ENCODE measurements at places on chromosomes 16 and 17.

DNA sequence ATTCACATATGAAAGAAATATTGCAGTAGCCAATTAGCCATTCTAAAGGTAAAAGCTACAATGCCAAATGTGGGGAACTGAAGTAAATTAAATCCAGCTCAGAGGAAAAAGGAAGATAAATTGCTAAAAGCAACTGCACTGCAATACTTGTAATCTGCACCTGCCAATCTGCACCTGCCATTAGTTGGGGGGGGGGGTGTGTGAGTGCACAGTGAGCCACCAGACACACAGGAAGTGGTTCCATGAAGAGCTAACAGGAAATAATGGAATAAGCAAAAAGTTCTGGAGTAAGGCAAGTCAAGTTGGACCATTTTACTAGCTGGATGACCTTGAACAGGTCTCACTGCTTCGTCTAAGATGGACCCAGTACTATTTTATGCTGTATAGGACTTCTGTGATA, 191.8 kb downstream of the PARN start:
- DNase-seq = no peak

DNA sequence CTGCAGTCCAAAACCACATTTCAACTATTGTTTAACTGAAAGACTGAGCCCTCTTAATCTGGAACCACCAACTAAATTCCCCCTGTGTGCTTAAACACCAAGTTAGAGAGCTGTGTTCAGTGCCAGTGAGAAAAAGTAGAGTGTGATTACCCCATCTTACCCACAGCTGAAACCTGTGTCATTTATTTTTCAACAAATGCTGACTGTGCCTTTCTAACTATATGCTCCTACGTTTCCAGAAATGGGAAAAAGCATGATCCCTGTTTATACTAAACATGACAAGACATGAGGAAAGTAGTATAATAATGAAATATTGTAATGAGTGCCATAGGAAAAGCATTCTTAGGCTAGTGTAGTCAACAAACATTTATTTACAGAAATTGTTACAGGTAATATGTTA, 7.4 kb upstream of the TOX3 start:
- no peak for DNase-seq

GRCh38 chr17:2184993-2185931, 118.3 kb downstream of the SMG6 start:
- no peak for DNase-seq

DNA sequence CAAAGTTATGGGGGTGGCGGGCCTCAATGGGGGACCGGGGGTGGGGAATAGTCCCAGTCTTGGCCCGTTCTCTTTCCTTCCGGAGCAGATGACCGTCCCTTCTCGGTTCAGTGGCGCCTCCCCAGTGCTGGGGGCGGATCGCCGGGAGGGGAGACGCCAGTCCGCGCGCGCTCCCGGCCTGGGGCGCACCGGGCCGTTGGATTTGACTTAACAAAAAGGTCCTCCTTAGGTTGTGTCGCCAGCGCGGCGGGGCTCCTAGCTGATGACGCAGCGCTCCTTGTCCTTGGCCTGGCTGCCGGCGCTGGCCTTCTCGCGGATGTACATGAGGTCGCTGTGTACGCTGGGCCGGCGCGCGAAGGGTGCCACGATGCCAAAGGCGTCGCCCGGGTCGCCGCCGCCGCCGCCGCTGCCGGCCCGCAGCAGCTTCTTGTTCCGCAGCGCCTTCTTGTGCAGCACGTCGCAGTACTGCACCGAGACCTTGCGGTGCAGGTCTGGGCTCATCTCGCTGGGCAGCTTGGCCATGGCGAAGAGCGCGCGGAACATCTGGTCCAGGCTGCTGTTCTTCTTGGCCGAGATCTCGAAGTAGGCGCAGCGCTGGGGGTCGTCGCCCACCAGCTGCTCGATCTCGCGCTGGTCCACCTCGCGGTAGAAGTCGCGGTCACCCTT, 1.2 kb downstream of the RASD1 start:
- peak; percentile 31 for DNase-seq

DNA sequence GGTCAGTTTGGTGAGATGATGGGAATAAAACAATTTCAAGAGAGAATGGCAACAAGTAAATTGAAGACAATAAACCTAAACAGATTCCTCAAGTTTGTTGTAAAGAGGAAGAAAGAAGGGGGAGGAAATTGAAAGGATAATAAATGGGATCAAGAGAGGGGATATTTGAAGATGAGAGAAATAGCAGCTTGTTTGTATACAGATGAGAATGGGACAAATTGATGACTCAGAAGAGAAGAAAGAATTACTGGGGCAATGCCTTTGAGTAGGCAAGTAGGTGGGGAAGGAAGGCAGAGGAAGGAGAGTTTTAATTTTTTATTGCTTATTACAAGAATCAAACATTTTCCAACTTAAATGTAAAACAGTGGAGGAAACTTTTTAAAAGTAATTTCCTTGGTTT, 98.3 kb downstream of the CHD9 start:
- DNase-seq = no peak

DNA sequence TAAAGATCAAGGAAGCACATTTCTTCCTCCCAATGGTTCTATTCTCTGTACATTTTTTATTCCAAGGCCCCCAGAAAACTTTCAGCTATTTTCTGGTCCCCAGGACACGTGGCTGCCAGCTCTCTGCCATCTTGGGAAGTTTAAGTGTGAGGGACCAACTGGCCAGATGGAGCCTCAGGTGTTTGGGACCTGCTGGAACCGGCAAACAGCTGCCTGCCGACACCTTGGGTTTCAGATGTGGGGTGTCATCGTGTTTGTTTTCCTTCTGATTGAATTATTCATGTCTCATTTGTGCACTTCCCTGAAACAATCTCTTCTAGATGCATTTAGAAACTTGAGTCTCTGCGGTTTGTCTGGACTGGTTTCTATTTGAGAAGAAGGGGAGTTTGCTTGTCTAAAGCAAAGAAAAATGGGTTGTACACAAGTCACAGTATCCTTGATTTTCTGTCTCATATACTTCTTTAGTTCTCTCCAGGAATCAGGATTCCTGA, 386.5 kb downstream of the SLC39A11 start:
- DNase-seq = no peak

DNA sequence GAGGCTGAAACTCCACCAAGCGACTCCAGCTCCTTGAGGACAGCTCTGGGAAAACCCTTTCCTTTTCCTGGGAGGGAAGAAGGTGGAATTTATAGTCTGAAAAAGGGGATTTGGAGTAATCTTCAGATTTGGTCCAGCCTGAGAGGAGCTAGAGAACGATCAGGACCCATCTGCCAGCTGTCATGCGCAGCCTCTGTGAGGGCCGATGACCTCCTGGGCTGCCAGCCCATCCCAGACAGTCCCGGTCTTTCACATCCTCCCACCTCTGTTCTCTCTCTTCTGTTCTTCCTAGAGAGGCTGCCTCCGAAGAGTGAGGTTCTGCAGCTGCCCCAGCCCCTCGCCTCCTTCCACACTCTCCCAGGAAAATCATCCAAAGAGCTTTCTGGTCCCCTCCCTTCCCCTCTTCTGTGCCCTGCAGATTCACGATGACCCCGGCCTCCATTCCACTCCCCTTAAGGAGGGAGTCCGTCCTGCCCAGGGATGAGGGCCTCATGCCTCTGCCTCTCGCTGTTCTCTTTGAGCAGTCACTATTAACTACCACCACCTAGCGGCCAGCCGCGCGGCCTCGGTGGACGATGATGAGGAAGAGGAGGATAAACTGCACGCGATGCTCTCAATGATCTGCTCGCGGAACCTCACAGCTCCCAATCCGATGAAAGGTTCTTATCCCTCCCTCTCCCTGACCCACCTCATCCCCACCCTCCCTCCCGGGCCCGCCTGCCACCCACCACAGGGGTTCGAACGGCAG, 29.6 kb downstream of the SGSM2 start:
- peak; percentile 41 for DNase-seq

DNA sequence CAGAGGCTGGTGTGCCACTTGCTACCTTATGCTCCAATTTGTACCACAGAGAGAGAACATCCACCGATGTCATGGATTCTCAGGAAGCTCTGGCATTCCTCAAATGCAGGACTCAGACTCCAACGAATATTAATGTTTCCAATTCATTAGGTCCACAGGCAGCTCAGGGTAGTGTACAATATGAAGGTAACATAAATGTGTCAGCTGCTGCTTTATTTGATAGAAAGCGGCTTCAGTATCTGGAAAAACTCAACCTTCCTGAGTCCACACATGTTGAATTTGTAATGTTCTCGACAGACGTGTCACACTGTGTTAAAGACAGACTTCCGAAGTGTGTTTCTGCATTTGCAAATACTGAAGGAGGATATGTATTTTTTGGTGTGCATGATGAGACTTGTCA, 16.1 kb downstream of the SLFN5 start:
- DNase-seq = no peak

- DNase-seq = no peak
Measured at GRCh38 chr17:4600563-4600962, 16.2 kb downstream of the SMTNL2 start.

DNA sequence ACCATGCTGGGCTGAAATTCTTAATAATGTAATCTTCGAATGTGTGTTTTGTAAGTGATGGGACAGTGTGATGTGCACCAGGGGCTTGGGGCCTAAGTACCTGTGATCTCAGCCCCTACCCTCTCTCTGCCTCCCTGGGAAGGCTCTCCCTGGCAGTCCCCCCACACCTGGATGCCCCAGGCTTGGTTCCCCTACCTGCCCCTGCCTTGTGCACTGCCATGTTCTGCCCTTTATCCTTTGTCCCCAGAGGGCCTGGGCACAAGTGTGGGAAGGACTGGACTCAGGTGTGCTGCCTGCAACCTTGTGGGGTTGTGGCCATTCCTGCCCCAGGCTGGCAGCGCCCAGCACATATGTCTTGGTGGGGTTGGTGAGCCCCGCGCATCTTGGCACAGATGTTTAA, 55.4 kb upstream of the CREBBP start:
- DNase-seq = no peak

- DNase-seq = peak; percentile 50
Measured at GRCh38 chr17:77790143-77790829, 168.2 kb upstream of the TNRC6C start.

GRCh38 chr17:7190276-7190917, 11.2 kb upstream of the ASGR1 start:
- no peak for DNase-seq

GRCh38 chr17:10141436-10141835, 57.0 kb downstream of the GAS7 start:
- no peak for DNase-seq

DNA sequence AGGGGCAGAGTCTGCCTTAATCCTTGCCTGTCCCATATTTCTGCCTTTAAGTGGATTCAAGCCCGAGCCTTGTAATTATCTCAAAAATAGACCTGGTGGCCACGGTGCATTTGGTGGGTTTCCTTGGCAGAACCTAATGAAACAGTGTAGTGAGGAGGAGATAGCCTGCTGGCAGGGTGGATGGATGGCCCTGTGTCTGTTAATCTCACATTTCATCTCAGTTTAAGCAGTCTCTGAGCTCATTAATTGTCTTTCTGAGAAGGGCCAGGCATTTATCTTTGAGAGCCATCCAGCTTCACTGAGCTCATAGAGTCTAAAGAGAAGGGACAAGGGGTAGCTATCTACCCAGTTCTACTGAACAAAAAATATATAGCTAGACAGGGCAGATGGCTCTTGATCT, 364.0 kb upstream of the EEF2KMT start:
- no peak for DNase-seq

DNA sequence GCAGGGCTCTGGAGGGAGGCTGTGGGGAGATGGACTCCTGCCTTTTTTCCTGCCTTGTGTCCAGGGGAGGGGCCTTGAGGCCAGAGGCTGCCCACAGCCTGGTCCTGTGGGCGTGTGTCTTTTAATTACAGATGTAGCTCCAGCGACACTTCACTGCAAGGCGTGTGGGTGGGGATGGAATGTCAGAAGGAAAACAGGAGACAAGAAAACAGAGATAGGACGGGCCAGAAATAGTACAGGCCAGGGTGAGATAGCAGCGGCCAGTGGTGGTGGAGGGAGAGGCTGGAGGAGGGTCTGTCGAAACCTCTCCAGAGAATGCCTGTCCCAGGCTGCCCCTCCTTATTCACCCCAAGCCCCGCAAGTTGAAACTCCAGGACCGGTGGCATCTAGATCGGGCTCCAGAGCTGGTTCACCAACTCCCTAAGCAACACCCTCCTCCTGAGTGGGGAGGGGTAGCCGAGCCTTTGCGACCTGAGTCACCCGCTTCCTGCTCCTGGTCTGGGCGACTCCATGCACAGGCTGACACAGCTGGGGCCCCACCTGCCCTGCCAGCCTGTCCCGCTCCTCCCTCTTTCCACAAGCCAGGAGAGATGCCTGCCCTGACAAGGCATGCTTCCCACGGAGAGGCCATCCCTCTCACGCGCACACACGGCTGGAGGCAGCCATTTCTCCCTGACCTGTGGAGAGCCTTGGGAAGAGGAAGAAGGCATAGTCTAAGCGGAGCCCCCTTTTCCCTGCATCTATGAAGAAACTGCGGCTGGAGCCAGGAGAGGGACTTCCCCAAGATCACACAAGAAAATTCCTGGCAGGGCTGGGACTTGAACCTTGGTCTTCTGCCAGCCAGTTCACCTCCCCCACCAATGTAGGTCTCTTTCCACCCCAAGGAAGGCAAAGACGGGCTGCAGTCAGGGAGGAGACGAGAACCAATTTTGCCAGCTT, 6.6 kb upstream of the JUP start:
- no peak for DNase-seq

DNA sequence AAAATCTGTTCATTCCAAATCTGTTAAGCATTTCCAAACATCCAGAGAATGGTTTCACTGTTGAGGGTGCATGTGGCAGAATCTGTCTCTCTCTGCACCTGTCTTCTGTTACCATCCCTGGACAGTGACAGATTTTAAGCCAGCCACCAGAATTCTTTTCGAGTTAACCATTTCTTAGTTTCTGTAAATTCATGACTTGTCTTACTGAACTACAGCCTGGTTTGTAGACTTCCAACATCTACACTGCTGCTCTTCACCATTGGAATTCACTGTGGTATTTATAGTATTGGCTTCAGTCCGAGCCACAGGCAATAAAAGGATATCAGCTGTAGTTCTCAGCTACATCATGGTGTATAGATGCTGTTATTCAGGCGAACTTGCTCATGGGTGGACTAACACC, 47.6 kb downstream of the GOSR1 start:
- DNase-seq = no peak

DNA sequence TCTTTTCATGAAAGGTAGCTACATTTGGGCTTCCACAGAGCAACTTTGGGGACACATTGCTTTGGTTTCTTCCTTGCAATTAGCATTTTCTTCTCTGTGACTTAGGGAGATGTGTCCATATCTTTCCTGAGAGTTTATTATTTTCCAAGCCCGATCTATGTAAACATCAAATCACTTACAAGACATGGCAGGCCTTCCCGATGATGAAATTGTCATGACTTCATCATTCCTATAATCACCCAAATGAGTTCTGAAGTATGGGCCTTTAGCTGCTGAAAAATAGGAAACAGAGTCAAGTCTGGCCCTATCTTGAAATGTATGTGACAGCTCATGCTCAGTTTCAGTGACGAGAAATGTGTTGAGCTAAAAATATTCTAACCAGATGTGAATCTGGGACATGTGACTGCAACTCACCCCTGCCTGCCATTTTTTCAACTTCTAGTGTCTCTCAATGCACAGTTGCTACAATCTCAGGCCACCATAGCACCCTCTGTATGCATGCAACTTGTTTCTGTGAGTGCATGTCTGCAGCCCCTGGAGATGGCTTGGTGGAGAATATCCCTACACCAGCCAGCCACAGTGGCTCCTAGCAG, 199.6 kb upstream of the MAF start:
- no peak for DNase-seq
